ENCODE measurements at places on chromosomes 5 and 9.
A peak's percentile ranks its signal among the peaks of the same experiment; 100 is the strongest.

DNA sequence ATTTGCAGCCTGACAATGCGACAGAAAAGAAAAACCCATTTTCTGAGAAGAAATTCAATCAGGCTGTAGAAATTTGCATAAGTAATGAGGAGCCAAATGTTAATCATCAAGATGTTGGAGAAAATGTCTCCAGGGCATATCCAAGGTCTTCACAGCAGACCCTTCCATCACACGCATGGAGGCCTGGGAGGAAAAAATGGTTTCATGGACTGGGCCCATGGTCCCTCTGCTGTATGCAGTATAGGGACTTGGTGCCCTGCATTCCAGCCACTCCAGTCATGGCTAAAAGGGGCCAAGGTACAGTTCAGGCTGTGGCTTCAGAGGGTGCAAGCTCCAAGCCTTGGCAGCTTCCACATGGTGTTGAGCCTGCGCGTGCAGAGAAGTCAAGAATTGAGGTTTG is 73.3 kb downstream of the CCDC192 start:
- DNase-seq, result no peak

- DNase-seq, result no peak
Observed at GRCh38 chr5:120454094-120454798, 9.9 kb upstream of the PRR16 start.

DNA sequence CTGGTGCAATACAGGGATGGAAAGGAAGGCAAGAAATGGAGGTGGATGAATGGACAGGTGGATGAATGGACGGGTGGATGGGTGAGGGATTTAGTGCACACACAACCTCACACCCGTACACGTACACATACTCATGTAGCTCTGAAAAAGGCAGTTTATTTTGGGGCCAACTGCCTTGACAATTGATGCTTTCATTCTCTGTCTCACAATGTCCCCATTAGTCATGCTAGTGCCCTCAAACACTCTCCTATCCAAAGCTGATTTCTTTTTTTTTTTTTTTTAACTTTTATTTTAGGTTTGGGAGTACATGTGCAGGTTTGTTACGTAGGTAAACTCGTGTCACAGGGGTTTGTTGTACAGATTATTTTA is 495.0 kb downstream of the DMAC1 start:
- DNase-seq, result no peak

DNA sequence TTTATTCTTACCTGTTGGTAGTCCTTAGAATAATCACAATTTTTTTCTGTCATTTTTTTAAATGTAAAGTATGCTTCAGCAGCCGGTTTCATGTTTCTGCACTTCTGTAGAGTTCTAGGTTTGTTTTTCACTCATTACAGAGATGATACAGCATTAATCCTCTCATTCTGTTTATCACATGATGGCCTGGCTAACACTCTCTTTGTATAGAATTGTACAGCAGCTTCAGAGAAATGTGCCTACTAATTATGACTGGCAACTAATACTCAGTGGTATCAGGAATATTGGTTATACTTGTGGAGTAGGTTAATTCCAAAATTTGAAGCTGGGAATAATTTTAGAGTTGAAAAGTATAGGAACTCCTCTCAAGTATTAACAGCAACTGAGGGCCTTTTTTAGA is 192.9 kb upstream of the OTULINL start:
- no peak for DNase-seq

DNA sequence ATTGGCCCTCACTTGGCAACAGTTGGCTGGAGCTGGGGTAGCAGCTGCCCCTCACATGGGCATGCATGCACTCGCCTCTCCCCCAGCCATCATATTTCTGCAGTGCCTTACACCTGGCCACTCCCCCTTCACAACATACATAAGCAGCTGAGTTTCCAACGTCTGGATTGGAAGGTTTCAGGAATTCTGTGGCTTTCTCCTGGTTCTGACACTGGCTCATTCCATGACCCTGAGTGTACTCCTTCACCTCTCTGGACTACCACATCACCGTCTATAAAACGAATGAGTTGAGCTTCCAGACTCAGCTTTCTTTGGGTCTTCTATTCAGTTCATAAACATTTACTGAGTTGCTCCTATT is 84.3 kb downstream of the GALNT10 start:
- DNase-seq, result no peak

- DNase-seq, result no peak
Observed at GRCh38 chr5:116750631-116751580, 176.3 kb upstream of the SEMA6A start.

DNA sequence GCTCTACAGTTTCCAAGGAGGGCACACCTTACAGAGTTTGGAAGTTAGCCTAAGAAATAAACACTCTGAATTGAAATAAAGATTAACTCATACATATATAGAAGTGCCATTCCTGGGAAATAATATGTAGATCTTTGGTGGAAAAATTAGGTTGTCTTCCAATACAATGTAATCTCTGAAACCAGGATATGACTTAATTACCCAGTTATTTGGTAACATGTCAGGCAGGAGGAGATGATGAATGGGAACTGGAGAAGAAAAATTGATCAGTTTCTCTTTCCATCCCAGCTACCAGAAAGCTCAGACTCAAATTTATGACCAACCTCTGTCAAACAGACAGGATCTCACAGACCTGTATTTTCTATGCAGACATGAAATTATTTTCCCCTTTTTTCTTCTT is 215.2 kb upstream of the SNX2 start:
- DNase-seq, result no peak

GRCh38 chr5:114055318-114056184 is 306.3 kb upstream of the KCNN2 start:
- no peak for DNase-seq

- no peak for DNase-seq
Observed at GRCh38 chr9:137643921-137644320, 25.1 kb downstream of the EHMT1 start.

DNA sequence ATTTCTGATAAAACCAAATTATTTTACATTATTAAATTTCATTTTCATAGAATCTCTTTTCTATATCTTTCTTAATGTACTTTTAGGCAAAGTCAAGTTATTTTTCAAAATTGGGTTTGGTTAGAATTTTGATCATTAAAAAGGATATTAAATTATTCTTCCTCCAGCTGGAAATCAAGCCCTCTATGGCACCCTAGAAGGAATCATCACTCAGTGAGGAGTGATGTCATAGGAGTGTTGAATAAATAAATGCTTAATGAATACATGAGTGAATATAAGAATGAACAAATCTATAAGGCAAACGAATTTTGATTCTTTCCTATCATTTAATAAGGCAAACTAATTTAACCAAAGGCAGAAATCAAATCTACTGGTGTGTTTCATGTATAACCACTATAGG is 639.9 kb downstream of the PDE4D start:
- DNase-seq, result no peak

- peak; percentile 28 for DNase-seq
Observed at GRCh38 chr5:65483546-65484346, 2.0 kb upstream of the ADAMTS6 start.

DNA sequence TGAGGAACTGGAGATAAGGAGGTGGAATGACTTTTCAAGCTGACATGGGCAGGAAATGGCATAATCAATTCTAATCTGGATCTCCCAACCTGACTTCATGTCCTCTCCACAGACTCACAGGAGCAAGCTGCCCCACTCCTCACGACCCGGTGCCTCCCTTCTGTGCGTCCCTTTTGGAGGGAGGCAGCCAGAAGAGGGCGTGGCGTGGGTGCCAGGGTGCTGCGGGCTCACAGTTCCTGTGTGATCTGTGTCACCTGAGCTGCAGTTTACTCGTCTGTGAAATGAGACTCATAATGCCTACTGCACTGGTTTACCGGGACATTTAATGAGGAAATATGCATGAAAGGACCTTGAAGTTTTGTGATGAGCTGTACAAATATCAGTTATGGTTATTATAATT is 207.4 kb downstream of the DAB2IP start:
- DNase-seq, result no peak

DNA sequence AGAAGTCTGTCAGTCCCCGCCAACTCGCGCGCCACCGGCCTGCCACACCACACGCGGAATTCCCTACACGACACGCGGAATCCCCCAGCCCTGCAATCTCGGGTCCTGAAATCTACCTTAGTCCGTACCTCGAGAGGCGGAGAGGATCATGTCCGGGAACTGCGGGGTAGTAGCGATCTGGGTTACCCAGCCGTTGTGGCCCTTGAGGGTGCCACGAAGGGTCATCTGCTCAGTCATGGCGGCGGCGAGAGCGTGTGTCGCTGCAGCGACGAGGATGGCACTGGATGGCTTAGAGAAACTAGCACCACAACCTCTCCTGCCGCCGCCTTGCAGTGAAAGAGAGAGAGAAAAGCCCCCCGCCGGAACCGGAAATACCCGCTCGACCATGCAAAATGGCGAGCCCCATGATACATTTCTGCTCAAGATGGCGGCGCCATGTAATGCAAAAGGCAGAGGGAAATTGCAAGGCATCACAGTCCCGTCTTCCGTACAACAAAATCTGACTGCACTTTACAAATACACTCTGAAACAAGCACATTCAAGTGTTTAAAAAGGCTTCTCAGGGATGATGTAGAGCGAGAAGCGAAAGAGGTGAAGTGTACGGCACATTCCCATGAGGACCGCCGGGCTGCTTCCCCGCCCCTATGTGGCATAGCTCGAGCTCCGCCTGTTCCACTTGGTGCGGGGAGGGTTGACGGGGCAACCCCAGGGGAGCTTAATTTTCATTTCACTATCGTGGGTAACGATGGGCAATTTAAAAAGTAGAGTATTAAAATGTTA is at the start of gene RACK1:
Gene RACK1, minus strand, starts transcription at position 343 of the 780 bp plus-strand sequence. Its CDS starts 106 bp downstream, at position 237.
- no peak for DNase-seq

GRCh38 chr5:97726106-97726505 is 543.1 kb upstream of the RIOK2 start:
- no peak for DNase-seq

GRCh38 chr5:143119291-143119769 is 284.2 kb downstream of the NR3C1 start:
- DNase-seq, result no peak

DNA sequence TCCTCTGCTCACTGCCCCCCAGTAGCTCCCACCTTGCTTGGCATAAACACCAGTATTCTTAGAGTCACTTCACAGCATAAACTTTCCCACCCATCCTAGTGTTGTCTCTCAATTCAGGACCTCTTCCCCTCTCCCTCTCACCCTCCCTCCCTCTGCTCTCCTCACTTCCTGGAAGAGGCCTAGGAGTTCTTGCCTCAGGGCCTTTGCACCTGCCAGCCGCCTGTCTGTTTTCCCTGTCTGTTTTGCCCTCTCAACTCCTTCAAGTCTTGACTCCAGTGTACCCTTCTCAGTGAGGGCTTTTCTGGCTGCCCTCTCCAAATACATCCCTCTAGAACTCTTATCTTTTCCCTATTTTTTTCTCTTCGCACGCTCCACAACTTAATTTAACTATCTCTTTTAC is 86.2 kb downstream of the ENTREP1 start:
- no peak for DNase-seq

DNA sequence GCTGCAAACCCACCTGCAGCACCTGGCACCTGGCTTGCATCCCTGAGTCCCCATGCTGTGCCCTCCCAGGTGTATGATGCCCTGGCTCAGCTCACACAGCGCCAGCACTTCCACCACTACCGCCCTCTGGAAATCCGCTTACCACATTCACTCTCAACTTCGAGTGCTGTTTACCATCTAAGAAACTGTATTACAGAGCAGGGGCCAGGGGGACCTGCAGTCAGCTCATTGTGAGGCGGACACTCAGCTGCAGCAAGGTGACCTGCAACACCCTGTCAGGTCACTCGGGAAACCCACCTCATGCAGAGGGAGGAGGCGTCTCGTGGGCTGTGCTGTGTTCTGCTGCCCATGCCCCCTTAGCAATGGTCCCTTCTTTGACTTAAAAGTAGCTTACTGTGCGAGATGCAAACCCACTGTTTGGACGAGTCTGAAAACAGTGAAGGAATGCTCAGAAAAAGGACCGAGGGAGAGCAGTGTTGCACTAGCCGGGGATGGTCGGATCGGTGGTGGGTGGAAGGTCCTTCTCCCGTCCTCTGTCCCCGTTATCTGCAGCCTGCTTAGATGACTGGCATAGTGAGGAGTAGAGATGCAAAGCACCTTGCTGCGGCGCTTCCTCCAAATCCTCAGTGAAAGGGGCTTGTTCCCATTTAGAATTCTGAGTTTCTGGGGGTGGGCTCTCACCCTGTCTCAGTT is 55.2 kb upstream of the CTSL start:
- DNase-seq, result no peak

DNA sequence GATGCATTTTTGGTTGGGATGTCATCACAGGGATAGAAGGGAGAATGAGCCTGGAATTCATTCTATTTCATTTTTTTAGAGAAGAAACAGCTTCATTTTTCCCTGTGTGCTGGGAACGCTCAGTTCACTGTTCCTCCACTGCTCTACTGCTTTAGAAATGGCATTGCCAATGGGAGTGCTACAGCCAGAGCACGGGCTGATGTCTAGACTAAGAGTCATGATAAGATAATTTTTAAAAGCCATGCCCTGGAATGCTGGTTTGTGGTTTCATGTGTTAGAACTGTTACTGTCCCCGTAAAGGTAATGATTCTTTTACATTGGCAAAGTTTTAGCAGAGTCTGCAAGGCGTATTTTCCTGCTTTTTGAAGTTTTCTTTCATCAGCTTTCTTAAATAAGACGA is 119.6 kb downstream of the SEMA6A start:
- DNase-seq, result no peak

DNA sequence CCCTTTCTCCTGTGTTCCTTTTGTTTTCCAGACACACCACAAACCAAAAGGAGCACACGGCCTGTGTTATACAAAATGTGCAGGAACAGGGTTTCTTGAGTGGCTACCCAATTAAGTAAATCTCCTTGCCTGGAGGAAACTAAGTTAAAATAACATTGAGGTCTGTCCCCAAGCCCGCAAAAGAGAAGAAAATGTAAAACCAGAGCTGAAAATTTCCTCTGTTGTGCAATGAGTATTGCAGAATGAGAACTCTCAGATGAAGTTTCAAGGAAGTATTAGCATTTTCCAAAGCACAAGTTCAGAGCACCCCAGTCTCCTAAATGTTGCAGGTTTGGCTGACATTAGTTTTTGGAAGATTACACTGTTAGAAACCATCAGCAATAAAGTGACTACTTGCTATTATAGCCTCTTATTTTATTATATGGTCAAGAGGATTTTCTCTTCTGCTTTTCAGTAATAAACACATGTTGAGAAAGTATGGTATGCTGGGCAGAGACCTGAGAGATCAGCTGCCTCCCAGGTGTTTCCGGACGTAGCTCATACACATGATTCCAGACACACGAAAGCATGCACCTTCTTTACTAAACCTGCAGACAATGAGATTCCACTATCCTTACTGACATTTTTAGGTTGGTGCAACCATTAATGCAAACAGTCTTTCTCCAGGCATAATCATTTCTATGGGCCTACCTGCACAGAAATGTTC is 161.3 kb downstream of the SNCAIP start:
- no peak for DNase-seq

DNA sequence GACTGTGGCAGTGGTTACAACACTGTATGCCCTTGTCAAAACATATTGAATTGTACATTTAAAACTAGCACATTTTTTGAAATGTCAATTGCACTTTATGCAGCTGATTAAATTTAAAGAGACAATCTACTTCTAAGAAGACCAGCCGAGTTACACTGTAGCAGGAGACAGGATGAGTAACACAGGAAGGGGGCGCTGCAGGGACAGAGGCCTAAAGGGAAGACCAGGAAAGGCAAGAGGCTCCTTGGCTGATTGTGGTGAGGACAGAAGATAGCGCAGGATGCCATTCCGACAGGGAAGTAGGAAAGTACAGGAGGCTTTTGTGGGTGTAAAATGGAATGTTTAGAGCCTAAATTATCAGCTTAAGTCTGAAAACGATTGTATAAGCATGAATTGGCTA is 28.2 kb upstream of the PPP2R2B start:
- DNase-seq, result no peak
